T1000 (cell line): ENCODE measurements at places on chromosomes 3 and 15.

- DNase-seq: no peak
Measured at GRCh38 chr3:16993227-16993626, 108.5 kb downstream of the PLCL2 start.

DNA sequence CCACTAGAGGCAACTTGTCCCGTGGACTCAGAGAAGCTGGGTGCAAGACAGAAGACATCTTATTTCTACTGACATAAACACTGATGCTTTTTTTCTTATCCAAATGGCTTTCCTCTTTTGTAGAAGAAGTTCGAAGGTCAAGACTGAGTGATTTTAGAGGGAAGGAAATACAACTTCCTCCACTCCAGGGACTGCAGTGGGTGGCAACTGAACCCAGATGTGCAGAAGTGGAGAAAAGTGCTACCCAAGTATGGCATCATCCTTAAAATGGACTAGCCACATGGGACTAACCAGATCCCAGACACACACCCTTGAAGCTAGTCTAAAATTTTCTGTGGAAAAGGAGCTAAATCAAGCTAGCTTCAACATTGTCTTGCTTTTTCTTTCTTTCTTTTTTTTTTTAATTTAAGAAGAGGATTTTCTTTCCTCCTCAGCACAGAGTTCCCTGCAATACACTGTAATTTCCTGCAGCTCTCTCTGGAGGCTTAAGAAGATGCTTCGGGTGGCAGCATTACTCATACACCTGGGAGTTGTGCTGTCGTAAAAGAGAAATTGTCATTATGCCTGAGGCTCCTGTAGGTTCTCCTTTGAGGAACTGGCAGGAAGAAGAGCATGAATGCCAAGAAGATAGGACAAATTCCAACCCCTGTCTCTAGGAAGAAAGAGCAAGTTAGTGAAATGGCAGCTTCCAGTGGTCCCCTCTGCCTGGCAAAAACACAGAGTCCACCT lies 3.8 kb upstream of the FRMD4B start:
- DNase-seq: peak; percentile 16

GRCh38 chr3:48845170-48845569 lies 2.5 kb downstream of the PRKAR2A start:
- no peak for DNase-seq

DNA sequence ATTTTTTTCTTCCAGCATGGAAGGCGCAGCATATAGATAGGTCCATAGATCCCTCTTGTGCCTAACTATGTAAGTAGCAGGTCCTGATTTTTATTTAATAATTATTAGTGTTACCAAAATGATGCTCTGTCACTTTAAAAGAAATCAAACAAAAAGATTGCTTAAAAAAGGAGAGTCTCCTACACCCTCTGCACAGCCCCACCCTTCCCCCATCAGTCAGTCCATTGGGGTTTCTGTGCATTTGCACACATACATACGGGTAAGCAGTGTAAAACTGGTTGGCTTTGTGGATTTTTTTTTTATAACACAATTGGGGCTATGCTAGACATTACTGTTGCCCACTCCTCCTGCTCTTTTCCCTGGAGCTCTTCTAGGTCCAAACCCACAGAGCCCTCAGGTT lies 7.0 kb upstream of the RPP14 start:
- DNase-seq: no peak

DNA sequence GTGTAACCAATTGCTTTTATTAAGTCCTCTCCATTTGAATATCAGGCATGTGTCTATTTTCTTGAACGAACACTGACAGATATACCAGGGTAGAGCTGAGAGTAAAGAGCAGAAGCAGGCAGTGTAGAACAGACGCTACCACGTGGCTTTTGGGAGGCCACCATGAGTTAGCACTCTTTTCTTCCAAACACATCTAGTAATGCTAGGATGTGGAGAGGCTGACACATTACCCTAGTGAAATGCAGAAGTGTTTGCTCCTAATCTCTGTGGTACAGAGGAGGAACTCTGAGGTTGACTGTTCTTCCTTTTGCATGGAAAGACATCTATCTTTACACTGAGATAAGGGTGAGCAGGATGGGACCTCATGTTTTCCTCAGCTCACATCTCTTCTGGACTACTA lies 216.3 kb downstream of the SATB1 start:
- no peak for DNase-seq
